G401 (cell line): ENCODE measurements at places on chromosomes 3 and 15.

GRCh38 chr3:64341296-64341695 lies 116.0 kb upstream of the PRICKLE2 start:
- DNase-seq: no peak

- no peak for DNase-seq
Observed at GRCh38 chr15:40160021-40160420, 848 bp upstream of the BUB1B start.

DNA sequence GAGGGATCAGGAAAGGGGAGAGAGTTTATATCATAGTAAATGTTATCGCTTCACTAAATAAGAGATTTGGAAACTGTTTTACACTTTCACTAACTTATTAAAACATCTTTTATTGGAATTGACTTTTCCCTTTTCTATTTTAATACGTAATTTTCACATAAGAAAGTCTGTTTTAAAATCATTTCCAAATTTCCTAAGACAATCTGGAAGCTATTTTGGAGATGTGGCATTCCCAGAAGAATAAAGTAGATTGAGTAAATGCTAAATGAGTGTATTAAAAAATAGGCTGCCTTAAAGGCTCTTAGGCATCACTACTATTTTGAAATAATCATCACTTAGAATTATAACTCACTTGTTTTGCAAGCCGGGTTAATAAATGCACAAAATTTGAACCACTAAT lies 763.5 kb downstream of the EDEM1 start:
- no peak for DNase-seq

GRCh38 chr3:139301654-139302053 lies 42.2 kb upstream of the MRPS22 start:
- DNase-seq: no peak

DNA sequence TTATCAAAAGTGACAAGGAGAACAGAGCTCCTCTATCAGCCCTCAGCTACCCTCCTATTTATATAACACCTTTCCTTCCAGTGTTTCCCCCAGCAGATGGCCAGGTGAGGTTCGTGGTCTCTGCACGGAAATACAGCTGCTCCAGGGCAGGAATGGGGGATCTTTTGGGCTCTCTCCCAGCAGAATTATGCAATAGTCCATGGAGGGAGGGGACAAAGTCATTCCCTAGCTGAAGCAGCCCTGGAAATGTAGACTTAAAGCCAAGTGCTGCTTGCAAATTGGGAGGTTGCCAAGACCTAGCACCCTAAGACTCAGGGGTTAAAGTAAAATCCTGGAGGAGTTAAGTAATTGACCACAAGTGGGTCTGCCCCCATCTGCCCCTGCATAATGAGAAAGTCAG lies 256.3 kb downstream of the LRTM1 start:
- DNase-seq: peak; percentile 11

- no peak for DNase-seq
Observed at GRCh38 chr3:105613120-105613519, 246.4 kb downstream of the ALCAM start.

DNA sequence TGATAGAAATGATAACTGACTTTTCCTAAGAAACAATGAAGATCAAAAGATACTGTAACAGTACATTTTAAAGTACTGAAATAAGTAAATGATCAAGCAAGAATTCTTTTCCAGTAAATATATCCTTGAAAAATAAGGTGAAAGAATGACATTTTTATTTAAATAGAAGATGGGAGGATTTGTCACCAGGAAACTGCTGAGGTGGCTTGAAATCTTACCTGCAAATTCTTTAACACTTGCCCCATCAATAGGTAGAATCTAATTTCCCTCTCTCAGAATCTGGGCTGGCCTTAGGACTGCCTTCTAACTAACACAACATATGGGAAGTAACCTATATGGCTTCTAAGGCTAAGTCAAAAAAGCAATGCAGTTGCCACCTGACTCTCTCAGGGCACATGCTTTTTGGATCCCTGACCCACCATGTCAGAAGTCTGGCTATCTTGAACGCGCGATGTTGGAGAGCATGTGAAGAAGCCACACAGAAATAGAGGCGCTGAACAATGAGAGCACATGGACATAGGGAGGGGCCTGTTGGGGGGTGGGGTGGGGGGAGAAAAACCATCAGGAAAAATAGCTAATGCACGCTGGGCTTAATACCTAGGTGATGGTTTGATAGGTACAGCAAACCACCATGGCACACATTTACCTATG lies 11.5 kb downstream of the ACSBG1 start:
- DNase-seq: no peak

DNA sequence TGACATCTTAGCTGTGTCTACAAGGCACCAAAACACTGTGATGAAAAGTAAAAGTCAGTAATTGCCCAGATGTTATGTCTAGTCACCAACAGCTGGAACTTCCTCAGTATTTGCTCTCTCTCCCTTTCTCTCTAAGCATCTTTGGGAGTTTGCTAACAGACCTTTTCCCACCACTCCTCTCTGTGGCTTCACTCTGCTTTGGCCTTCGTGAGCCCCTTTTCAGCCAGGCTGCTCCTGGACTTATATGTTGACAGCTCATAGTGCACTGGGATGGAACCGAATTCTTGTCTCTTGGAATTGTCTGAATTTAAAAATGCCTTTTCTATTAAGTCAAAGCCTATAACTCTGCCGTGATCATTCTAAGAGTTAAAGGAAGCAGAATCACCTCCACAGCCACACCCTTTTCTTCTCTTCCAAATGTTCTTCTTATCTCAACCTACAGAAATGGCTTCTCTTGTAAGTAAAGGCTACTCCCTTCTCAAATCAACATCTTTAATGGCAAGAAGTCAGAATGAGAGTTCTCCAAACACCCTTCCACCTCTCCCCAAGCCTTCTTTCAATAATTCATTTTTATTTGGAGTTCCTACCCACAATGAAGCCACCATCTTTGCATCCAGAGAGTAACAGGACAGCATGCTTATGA lies 17.2 kb upstream of the FOXP1 start:
- no peak for DNase-seq

GRCh38 chr3:79960594-79960993 lies 192.8 kb upstream of the ROBO1 start:
- no peak for DNase-seq

DNA sequence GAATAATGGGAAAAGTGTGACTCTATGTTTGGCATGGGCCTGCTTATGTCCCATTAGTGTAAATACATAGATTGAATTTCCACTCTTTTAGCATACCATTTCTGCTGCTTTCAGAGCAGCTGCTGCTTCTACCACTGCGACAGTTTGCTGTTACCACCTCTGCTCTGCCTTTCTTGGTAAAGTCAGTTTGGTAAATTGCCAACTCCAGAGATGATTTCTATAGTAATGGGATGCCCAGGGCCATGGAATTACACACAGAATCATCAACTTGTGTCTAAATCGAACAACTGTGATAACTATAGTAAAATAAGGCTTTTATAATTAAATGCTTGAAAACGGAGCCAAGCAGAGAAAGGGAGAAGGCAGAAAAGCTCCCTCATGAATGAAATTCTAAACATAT lies 168.4 kb upstream of the VEPH1 start:
- DNase-seq: no peak

- DNase-seq: no peak
Observed at GRCh38 chr15:79212589-79213157, 69.8 kb upstream of the ANKRD34C start.

DNA sequence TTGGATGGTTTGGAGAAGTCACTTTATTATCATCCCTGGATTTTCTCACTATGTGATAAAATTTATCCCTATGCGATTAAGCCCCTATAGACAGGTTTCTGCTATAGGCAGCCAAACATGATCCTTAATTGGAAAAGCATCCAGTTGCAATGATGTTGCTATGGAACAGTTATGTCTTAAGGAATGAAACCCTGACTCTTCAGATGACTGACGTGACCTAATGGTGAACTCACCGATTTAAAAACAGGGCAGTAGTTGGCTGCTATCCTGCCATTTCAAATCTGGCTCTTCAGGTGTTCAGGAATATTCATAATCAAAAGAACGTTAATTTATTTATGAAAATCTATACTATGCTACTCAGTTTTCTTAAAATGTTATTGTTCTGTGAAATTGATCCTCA lies 106.8 kb upstream of the ROBO1 start:
- DNase-seq: no peak

GRCh38 chr3:103052236-103052830 lies 617.5 kb downstream of the ZPLD1 start:
- DNase-seq: peak; percentile 4

- DNase-seq: peak; percentile 13
Observed at GRCh38 chr15:39510001-39510701, 70.7 kb upstream of the THBS1 start.

DNA sequence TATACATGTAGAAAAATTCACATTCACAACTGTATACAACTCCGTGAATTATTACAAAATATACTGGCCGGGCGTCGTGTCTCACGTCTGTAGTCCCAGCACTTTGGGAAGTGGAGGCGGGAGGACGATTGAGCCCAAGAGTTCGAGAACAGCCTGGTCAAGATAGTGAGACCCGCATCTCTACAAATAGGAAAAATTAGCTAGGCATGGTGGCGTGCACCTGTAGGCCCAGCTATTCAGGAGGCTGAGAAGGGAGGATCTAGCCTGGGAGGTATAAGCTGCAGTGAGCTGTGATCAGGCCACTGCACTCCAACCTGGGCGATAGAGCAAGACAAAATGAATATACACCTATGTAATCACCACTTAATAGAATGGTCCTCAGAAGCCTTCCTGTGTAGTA lies 1.3 kb downstream of the RAD51 start:
- no peak for DNase-seq

GRCh38 chr3:141728355-141728892 lies 9.7 kb upstream of the RNF7 start:
- no peak for DNase-seq

GRCh38 chr3:134327594-134327975 lies 46.7 kb downstream of the AMOTL2 start:
- DNase-seq: no peak

- no peak for DNase-seq
Observed at GRCh38 chr3:36166477-36166876, 213.8 kb upstream of the STAC start.

GRCh38 chr3:194294895-194295214 lies 56.3 kb downstream of the CPN2 start:
- DNase-seq: no peak

- peak; percentile 59 for DNase-seq
Observed at GRCh38 chr15:76060118-76060989, 569 bp downstream of the TMEM266 start.

DNA sequence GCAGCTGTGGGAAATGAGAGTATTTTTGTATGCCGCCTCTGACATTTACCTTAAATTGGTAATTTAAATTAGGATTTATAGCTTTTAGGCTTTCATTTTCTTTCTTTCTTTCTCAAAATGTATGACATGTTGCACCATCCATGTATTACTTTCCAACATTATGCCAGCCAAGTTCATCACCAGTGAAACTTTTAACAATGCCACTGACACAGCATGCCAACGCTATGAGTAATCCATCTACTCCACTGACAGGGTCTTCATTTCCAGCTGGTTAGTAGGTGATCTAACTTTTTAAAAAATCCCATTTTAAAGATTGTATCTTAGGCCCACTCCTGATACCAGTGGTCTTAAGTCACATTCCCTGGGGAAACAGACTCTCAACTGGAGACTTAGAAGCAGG lies 21.8 kb upstream of the CLDN16 start:
- DNase-seq: no peak

- DNase-seq: no peak
Observed at GRCh38 chr15:63434576-63435186, 53.0 kb upstream of the CA12 start.

GRCh38 chr15:29632671-29633406 lies 189.4 kb downstream of the TJP1 start:
- DNase-seq: no peak

- no peak for DNase-seq
Observed at GRCh38 chr3:134535186-134535970, 49.5 kb downstream of the CEP63 start.

- DNase-seq: peak; percentile 65
Observed at GRCh38 chr15:65869954-65870871, 922 bp downstream of the RAB11A start.

GRCh38 chr3:116872688-116873087 lies 163.1 kb downstream of the TUSC7 start:
- no peak for DNase-seq

DNA sequence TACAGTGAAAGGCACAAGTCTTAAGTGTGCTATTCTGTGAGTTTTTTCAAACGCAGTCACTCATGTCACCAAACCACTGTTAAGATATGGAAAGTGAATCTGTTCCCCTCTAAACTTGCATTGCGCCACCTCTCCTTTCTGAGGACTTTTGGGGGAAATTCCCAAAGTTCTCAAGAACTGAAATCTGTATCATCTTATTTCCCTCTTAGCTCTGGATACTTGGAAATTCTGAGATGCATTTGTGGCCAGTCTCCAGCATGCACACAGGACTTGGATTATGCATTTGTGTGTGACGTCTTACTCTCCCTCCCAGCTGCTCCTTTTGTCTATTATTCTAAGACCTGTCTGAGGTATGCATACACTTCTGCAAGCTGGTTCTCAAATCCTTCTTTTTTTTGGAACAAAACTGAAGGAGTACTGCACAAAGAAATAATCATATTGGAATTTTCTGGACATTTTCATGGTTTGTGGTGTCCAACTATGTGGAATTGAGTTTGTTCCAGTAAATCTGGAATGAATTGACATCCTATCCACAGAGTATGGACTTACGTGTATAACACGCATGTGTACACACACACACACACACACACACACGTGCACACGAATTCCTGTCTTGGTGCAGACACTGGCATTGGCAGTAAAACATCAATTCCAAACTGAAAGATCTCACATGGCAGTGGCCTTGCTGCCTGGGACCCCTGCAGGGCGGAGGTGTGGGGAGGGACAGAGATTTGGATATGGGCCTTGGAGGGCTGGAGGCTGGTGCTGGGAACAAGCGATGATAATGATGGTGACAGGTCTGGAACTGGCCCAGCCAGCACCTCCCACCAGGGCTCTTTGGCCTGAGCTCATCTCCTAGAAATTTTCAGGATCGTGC lies 8.2 kb upstream of the LCTL start:
- DNase-seq: no peak

DNA sequence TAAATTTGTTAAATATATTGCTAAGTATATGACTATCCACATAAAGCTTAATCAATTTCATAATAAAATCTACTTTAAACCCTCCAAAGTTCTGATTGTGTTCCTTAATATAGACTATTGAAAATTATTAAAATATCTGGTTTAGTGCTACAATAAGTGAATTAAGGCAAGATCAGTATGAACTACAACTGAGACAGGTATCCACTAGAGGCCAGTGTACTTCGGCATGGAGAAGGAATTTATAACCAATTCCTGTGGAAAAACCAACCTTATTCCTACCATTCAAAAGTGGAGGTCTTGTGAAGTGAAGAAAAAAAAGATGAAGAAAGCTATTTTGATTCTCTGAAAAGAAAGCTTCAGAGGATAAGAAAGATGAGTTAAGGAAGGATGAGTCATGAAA lies 237.7 kb downstream of the SUCLG2 start:
- DNase-seq: no peak

DNA sequence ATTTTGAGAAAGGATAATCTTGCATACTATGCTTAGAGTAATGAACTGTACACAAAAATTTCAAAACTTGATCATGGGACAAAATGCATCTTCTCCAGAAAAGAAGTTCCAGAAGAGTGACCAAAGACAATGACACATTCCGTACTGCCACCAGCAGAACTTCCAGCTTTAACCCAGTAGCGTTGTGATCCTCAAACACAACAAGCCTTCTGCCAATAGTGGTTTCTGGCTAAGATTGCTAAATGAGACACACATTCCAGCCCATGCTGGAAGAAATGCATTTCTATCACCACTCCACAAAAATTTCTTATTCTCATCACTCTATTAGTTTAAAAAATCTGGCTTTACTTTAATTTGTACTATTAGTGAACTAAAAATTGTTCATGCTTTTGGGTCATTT lies 334.9 kb downstream of the TBC1D5 start:
- no peak for DNase-seq
